ENCODE measurements at places on chromosomes 6 and 20.
A peak's percentile ranks its signal among the peaks of the same experiment; 100 is the strongest.

- no peak for DNase-seq
These were observed 161.8 kb downstream of the LRFN2 start for GRCh38 chr6:40425192-40425919.

DNA sequence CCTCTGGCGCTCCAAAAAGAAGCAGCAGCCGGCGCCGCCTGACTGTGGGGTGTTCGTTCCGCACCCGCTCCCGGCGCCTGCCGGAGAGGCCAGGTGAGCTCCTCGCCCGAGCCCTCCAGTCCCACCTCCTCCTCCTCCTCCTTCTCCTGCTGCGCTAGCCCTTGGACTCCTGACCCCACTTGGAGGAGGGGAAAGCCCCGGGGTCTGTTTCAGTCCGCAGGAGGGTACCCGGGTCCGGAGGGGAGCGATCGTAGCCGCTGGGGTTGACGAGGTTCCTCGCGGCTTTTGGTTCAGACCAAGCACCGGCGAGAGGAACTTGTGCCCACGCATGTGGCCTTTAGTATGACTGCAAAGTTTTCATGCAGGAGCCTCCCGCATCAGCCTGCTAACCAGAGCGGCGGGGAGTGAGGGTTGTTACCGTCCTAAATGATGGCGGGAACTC, 493 bp downstream of the CRYBG1 start:
- peak; percentile 2 for DNase-seq

DNA sequence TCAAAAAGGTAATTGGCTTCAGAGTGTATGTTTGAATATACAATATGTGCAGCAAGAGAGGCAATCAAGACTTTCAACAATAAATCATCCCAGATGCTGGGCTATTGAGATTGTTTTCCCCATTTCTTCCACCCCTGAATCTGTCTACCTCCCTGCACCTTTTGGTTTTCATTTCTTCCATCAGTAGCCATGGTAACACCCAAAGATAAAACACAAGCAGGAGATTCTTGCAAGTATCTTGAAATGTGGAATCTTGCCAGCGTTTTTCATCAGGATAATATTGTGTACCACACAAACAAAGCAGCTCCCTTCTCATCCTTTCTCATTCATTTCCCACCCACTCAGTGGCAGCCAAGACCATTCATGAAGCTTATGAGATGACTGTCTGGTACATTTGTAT, 73.0 kb upstream of the NRSN1 start:
- DNase-seq, result no peak

DNA sequence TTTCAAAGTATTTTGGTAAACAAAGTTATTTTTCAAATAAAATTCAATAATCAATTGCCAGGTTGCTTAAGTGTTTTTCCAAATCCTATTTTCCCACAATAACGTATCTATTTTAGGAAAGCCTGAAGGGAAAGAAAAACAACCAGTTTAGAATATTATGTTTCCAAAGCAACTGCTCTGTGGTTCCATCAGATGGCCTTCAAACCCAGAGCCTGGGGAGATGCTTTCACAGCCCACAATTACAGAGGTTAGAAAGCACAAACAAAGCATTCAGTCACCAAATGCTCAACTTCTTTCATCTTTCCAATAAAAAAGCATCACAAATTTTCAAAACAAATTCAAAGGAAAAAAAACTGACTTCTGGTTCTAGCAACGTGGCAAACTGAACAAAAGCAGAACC, 66.0 kb downstream of the ELOVL5 start:
- DNase-seq, result no peak

GRCh38 chr6:11094941-11095340, 1.3 kb downstream of the SMIM13 start:
- no peak for DNase-seq

DNA sequence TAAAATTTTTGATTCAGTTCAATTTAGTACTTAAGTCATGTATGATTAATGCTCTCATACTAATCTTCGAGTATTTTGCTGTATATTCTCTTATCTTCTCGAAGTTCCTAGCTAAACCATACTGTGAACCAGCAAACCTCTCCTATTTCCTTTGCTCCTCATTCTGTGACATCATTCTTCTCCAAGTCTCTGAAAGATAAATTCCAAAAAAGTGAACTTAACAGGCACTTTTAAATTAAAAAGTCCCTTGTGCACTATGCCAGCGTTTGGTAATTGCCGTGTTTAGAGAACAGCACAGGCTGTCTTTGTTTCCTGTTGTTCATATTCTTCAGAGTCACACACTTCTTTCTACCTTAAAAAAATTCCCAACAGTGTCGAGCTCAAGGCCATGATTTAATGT, 188.4 kb upstream of the PHACTR1 start:
- DNase-seq, result no peak

- DNase-seq, result no peak
These were observed 54.7 kb downstream of the MOCS1 start for GRCh38 chr6:39879535-39879934.

- DNase-seq, result no peak
These were observed 96.5 kb upstream of the CITED2 start for GRCh38 chr6:139470997-139471396.

DNA sequence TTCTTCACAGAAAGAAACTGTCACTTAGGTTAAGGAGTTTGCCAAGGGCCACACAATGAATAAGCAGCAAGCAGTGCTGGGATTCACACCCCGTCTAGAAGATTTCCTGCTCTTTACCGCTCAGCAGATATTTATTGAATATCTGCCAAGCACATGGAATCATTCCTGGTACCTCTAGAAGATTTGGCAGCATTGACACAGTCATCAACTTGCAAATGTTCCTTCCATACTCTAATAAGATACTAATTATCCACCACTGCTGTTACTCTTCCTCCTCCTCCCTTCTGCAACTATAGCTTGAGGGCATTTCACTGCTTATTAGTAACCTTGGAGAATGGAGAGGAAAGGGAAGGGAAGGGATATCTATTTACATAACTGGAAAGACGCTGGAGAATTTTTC, 13.0 kb downstream of the MOXD1 start:
- DNase-seq, result no peak

- no peak for DNase-seq
These were observed 412.3 kb downstream of the PRKN start for GRCh38 chr6:162315291-162315690.

GRCh38 chr6:96301023-96301422, 220.6 kb upstream of the UFL1 start:
- no peak for DNase-seq

DNA sequence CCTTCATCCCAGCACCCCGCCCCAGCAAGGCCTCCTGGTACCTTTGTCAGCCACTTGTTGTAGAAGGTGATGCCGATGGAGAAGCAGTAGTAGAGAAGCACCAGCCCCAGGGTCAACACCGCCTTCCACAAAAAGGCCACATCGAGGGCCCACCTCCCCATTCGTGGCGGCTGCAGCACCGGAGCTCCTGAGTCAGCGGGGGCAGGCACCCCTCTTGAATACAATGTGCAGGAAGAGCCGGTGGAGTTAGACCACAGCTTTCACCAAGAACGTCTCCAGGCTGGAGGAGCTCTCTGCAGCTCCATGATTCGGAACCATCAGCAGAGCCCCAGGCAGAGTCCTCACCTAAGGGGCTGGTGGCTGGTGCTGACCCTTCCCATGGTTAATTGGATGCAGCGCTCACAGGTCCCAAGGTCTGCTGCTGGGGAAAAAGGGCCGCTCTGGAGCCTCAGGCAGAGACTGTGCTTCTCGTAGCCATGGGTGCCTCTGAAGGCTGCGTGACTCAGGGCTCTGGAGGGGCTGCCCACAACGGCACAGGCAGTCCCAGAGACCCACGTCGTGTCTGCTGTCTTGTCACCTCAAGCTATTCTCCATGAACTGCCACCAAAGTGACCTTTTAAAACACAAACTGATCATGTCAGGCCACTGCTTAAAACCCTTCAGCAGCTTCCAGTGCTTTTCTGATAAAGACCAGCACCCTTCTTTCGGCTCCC, 47.9 kb downstream of the ELMO2 start:
- DNase-seq, result no peak

GRCh38 chr20:23201658-23202057, 115.5 kb upstream of the CD93 start:
- no peak for DNase-seq

GRCh38 chr20:32296412-32296811, 19.0 kb downstream of the KIF3B start:
- DNase-seq, result no peak

DNA sequence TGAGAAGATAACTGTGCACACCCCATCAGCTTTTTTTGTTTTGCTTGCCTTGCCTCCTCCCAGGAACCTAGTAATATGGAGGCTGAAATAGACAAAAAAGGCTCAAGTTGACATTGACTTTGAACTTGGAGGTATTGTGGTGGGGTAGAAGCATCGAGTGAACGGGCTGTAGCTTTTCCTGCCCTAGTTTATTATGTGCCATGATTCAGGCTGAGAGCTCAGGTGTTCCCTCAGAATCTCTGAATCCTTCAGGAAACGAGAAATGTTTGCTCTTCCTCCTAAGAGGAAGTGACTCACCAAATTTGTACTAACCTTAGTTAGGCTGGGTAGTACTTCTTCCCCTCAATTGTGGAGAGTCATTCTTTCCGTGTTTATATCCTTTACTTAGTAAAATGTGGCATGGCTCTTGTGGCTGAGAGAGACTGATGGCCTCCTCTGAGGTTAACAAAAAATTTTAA, 98.8 kb downstream of the SASH1 start:
- DNase-seq, result no peak

- no peak for DNase-seq
These were observed 349.9 kb downstream of the ZFAND3 start for GRCh38 chr6:38169221-38169976.

DNA sequence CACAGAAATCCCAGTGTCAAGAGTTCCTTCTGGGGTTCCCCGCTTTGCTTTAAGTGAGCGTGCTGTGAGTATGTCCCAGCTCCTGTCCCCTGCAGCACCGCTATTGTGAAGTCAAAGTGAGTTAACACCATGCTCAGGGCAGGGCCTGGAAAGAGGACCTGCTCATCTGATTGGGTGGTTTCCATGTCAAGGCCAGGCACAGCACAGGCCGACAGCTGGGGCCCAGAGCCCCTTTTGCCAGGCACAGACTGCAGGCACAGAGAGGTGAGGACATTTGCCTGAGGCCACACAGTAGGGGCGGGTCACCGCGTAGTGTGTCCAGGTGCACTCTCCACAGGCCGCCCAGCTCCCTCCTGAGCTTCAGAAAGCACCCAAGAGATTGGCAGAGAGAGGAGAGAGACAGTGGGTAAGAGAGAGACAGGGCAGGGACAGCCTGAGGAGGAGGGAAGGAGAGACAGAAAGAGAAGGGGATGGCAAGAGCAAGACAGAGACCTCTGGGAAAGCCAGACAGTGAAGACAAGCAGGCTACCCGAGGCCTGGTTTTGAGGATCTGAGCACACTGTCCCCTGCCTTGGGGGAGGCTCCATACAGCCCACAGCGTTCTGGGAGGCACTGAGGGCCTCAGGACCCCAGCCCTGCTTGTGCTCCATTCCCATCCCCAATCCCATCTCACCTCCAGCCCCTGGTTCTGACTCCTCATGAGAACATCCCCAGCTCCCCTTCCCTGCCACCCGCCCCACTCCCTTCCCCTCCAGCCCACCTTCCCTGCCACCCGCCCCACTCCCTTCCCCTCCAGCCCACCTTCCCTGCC, 6.5 kb upstream of the BPIFB1 start:
- DNase-seq, result no peak

DNA sequence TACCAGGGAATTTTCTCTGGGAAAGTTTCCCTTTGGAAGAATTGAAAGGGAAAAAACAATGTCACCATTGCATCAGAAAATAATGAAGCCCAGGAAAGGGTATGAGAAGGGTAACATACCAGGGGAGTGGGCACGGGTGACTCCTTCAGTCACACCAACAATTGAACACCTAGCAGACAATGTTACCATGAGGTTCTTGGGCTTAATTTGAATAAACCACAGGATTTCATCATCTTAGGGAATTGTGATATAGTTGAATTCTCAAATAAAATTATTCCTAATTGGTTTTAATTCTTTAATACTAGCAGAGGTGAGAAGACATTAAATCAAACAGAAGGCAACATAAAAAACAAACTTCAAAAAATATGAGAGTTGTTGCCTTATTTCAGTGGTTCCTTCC, 73.7 kb upstream of the RREB1 start:
- no peak for DNase-seq

DNA sequence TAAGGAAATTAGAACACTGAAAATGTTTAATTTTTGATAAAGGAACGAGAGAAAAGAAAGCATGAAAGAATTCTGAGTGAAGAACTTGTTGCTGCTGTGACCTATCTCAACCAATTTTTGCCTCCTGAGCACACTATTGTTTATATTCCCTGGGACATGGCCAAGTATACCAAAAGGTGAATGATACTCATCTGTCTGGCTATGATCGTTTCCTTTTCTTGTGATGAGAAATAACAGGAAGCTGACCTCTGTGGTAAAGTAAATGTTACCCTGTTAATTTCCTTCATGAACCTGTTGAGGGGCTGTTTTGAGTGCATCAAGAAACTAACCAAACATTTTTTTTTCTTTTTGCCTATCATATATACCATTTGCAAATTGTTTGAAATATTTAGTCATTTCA, 69.1 kb downstream of the FIG4 start:
- no peak for DNase-seq

GRCh38 chr6:107565165-107565723, 75.3 kb downstream of the SOBP start:
- no peak for DNase-seq

DNA sequence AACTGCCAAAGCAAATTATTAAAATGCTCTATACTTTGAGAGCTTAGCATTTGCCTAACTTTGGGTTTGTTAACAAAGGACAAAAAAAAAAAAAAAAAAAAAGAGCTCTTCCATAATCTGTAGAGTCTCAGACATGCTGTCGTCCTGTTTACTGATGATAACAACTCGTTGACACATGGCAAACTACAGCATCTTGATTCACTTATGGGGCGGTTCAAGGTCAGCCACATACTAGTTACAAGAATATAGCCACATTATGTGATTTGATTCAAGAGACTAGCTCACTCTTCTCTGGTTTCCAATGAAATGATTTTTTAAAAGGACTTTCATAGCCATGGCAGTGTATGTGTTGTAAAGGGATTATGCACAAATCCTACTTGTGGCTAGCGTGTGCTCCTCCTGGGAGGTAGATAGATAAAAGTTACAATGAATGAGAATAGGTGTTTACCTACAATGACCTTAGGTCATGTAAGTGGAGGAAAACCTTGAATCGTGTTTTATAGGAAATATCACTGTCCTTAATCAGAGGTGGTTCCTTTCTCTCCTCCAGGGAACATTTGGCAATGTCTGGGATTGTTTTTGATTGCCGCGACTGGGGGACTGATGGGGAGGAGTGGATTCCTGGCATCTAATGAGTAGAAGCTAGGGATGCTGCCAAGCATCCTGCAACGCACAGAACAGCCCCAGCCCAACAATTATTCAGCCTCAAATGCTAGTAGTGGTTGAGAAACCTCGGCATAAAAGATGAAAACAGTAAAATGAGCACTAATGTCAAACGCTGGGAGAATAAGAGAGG, 969.2 kb upstream of the SLC35B3 start:
- DNase-seq, result no peak

- DNase-seq, result no peak
These were observed 5.2 kb upstream of the C20orf203 start for GRCh38 chr20:32678948-32679347.

DNA sequence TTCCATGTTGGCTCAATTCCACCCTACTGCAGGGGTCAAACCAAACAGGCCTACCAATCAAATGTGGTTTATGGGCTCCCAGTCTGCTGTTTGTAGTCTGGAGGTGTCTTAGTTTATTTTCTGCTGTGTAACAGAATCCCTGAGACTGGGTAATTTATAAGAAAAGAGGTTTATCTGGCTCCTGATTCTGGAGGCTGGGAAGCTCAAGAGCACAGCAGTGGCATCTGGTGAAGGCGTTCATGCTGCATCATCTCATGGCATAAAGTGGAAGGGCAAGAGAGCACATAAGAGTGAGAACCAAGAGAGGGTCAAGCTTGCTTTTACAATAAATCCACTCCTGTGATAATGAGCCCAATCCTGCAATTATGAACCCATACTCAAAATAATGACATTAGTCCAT, 85.4 kb downstream of the C6orf52 start:
- DNase-seq, result no peak

GRCh38 chr6:158707120-158707820, 57.4 kb downstream of the SYTL3 start:
- DNase-seq, result no peak
